Mesenteric fat pad (tissue), 1 donor: ENCODE measurements at places on chromosomes 7 and 10. TPM values are rescaled to one million over a fixed set of nuclear protein-coding genes. Genes with fewer than 3 reads are reported as not detected.
A peak's percentile ranks its signal among the peaks of the same experiment; 100 is the strongest.

- no peak for DNase-seq
Observed at GRCh38 chr10:101453791-101454718, 100.1 kb downstream of the BTRC start.

DNA sequence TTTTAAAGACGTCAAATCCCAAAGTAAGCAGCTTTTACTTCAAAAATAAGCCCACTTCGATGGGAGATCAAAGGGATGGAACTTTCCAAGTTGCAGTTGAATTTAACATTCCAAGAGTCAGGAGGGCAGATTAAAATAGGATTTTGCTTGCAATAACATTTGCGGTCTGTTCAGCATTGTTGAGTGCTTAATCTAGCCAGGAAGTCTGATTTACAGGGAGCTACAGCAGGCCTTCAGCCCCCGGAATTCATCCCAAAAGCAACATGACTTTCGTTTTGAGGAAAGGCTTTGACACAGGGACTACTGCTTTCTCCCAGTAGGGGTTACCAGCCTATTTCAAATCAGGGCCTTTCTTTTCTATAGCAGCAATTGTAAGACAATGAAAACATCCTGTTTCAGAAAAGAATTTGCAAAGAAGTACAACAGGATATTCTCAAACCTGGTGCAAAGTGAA is 279.6 kb upstream of the PITRM1 start:
- no peak for DNase-seq

GRCh38 chr10:109996766-109997171 is 11.0 kb upstream of the ADD3 start:
- DNase-seq: no peak

GRCh38 chr7:71301167-71301566 is 169.2 kb downstream of the GALNT17 start:
- DNase-seq: no peak

- peak; percentile 26 for DNase-seq
Observed at GRCh38 chr7:65749039-65749438, 123.8 kb upstream of the VKORC1L1 start.

GRCh38 chr7:33201821-33202220 is 72.5 kb downstream of the BBS9 start:
- no peak for DNase-seq

- DNase-seq: no peak
Observed at GRCh38 chr7:33845991-33846509, 59.3 kb upstream of the BMPER start.

- DNase-seq: no peak
Observed at GRCh38 chr7:80654887-80655340, 16.5 kb downstream of the CD36 start.

DNA sequence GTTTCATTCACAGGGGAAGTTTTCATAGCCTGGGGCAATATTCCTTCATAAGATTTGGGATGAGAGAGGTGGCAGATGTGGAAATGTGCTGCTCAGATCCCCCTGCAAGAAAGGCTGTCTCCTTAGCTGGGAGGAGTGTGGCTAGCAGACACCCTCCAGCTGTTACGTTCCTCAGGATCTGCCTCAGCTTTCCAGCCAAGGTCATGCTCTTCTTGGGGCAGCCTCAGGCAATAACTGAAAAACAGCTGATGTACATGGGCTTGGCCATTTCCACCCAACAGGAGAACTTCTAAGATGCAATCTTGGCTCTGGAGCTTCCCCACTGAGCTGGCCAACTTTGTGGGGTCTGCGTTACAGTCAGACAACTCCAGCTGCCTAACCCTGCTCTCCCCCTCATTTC is 51.3 kb upstream of the SEPTIN7 start:
- no peak for DNase-seq

GRCh38 chr10:2478656-2479055 is 588.7 kb upstream of the PFKP start:
- DNase-seq: no peak

LEP gene
- 784 TPM for total RNA-seq

RARRES2 gene
- total RNA-seq: 210 TPM

GNG11 gene
- total RNA-seq: 33.2 TPM
